ENCODE measurements at places on chromosomes 7 and 10.

GRCh38 chr7:155953781-155954549 is 141.7 kb upstream of the SHH start:
- no peak for DNase-seq

DNA sequence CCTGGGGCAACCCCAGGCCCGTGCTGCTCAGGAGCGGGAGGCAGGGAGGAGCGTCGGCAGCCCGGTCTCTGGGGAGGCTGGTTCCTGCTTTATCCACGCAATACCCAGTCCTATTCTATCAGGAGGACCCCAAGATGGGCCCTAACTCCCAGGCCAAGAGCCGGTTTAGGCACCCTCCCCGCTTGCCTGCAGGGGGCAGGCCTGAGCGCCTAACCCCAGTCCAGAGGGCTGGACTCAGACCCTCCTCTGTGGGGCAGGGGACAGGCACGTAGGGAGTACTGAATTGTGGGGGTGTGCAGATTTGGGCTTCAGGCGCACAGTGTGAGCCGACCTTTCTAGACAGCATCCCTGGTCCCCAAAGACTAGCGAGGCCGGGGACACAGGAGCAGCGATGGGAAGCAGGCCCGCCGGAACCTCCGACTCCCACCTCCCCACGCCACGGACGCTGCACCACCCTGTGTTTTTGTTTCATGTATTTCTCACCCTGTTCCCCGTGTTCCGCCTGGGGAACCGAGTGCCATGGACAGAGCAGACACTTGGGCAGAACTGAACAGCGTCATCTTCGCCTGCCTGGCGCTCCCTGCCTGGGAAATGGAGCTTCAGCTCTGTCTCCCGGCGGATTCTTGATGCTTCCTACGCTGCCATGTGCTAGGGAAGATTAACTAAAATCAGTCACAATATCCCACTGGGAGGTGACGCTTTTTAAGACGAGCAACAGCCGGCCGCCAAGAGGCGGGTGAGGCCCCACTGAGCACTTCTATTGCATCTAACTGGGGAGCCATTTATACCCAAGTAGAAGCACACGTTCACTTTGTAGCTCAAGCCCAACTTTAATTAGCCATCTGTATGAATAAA is 5.3 kb downstream of the NUDT1 start:
- peak; percentile 58 for DNase-seq

DNA sequence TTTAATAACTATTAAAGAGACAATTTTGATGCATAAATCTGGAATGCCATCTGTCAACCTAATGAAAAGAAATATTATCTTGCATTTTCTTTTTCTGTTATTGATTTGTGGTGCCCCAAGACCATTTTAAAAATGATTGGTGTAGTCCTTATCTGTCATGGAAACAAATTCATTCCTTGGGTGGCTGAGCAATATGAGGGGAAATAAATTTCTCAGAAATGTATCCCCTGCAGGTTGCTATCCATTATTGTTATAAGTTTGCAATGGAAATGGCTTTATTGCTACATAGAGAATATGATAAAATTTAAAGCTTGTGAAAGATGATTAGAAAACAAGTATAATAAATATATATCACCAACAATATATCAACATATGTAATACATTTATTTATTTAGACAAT is 607.0 kb downstream of the DNAJB9 start:
- no peak for DNase-seq

GRCh38 chr7:135353832-135354231 is 120.2 kb downstream of the STRA8 start:
- DNase-seq, result no peak

GRCh38 chr10:110544958-110545537 is 22.4 kb upstream of the SMC3 start:
- DNase-seq, result no peak

- peak; percentile 28 for DNase-seq
These were observed 11.3 kb downstream of the GPRIN2 start for GRCh38 chr10:46544989-46545791.

DNA sequence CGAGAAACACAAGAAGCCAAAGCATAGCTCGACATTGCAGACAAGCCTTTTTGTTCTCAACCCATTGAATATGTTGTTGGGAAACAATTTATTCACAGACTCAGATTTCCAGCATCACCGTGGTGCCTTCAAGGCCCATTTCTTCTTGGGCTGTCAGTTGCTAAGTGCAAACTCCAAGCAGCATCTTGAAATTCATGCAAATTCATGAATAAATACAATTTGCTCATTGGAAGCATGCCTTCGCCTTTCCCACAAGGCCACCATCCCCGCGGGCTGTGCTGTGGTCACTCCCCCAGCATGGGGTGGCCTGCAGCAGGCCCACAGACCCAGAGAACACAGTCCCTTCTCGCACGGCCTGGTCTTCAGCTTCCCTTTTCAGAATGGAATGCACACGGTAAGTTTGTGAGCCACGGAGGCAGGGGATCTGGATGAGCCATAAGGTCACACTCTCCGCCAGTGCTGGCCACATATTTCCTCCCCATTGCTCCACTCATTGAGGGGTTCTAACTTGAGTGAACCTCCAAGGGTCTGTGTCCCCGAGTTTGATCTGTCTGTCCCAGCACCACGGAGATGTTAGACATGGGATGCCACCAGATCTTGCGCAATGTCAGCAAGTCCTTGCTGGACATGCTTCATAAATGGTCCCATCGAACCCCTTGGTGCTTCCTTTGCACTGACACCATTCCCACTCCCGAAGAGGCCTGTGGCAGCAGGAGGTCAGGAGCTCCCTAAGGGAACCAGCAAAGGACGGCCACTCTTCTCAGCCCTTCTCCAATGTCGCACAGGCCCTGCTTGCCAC is 109.5 kb downstream of the GFRA1 start:
- DNase-seq, result no peak

DNA sequence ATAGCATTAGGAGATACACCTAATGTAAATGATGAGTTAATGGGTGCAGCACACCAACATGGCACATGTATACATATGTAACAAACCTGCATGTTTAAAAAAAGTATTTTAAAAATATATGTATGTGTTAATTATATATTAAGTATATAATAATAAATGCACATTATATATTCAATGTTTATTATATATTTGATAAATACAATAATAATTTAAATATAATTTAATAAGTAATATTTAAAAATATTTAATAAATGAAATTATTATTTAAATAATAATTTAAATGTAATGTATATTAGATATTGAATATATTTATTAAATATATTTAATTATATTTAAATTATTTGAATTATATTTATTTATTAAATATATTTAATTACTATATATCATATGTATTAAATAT is 661.3 kb upstream of the COBL start:
- no peak for DNase-seq

- no peak for DNase-seq
These were observed 334.0 kb downstream of the PLXNA4 start for GRCh38 chr7:132242192-132242812.

DNA sequence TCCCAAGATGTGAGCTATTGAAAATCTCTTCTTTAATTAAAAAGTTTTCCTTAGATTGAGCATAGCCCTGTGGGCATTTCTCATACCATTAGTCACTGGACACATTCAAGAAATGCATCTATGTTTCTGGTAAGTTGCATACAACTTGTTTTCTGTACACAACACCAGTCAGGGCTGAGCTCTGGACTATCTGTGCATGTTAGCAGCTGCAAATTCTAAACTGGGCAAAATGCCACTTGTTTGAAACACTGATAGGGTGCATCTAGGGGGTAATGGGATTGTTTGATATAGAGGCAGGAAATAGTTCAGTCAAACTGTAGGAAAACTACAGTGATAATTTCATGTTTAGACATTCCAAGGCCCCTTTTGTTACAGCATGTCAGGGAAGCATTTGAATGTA is 145.6 kb upstream of the NPY start:
- DNase-seq, result no peak

DNA sequence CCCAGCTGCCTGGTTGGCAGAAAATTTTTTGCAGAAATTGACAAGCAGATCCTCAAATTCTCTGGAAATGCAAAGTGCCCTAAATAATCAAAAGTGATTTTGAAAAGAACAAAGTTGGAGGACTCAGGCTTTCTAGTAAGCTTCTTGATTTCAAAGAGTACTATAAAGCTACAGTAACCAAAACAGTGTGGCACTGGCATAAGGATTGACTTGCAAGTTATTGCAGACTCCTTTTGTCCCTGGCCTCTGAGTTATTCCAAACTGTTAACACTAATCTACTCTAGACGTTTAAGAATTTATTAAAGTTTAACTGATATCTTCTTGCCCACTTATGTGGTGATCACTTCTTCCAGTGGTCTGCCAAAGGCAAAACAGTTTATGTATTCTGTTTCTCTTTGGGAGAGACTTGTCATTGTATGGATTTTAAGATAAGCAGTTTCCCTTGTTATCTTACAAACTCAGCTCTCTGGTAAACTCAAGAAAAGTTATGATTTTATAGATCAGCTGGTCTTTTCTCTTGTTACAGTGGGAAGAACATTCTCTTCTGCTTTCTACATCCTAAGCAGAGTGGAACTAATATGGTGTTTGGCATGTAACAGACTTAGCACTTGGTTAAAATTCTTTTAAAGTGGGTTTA is 41.4 kb downstream of the LOXL4 start:
- no peak for DNase-seq

GRCh38 chr10:75982611-75983369 is 551.4 kb downstream of the LRMDA start:
- no peak for DNase-seq

DNA sequence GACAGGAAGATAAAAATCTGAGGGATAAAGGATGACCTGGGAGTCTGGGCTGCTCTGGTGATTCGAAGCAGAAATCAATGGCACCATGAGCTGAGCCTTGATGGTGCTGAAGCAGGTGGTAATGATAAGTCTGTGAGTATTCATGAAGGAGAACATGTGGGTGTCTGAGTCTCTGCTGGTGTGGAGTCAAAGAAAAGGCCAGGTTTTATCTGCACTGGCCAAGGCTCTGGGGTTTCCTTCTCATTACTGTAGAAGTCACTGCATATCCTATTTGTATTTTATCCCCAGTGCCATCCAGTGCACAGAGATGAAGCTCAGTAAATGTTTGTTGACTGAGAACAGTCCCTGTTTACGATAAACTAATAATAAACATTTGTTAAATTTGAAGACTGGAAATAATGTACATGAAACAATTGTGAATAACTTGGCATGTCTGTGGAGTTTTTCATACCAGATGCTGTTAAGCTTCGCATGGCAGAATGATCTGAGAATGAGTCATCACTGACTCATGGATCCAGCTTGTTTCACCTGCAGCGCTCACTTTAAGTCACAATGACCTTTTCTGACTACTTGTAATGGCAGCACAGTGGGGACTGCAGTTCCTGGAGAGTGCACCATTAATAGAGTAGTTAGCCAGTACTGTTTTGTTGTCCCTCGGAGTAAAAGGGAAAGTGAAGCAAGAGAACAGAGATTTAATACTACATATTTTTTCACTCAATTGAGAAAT is 538.5 kb downstream of the HTR7 start:
- DNase-seq, result no peak

GRCh38 chr7:93238748-93239147 is 6.6 kb downstream of the VPS50 start:
- no peak for DNase-seq

GRCh38 chr10:74743401-74743800 is 83.0 kb upstream of the KAT6B start:
- no peak for DNase-seq

GRCh38 chr10:50577010-50577409 is 46.7 kb downstream of the SGMS1 start:
- DNase-seq, result no peak

- no peak for DNase-seq
These were observed 83.4 kb downstream of the NEURL1 start for GRCh38 chr10:103576862-103577261.

GRCh38 chr7:95716357-95717122 is 55.8 kb upstream of the DYNC1I1 start:
- no peak for DNase-seq

GRCh38 chr10:36073796-36074345 is 431.8 kb upstream of the FZD8 start:
- DNase-seq, result no peak

DNA sequence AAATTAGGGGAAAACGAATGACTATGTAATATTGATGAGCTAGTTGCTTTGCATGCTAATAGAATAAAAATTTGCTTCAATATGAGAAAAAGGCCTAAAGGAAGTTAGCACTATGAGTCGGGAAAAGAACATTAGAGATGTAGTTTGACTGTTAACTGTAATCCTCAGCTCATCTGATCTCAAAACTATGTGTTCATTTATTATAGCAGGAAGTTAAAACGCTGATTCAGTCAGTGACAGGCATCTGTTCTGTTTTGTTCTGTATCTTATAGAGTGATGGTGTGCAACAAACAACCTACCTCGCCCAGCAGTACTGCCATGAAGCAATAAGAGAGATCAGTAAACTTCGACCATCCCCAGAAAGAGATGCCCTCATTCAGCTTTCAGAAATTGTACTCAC is 48.6 kb downstream of the PDSS1 start:
- DNase-seq, result no peak

DNA sequence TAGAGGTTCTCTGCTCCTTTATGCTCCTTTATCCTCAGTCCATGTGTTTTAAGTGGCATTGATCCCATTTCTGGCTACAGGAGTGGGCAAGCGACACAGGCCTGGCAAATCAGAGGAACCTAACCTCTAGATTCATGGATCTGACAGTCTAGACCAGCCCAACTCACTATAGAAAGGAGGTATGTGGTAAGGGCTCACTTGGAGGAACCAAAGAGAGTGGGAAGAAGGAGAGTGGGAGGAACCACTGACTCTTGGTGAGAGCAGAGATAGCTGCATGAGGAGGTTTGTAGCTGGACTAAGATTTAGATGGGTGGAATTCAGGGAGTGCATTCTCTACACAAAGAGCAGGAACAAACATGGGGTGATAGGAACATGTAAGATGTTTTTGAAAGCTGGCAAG is 11.6 kb upstream of the FRAT1 start:
- DNase-seq, result no peak

DNA sequence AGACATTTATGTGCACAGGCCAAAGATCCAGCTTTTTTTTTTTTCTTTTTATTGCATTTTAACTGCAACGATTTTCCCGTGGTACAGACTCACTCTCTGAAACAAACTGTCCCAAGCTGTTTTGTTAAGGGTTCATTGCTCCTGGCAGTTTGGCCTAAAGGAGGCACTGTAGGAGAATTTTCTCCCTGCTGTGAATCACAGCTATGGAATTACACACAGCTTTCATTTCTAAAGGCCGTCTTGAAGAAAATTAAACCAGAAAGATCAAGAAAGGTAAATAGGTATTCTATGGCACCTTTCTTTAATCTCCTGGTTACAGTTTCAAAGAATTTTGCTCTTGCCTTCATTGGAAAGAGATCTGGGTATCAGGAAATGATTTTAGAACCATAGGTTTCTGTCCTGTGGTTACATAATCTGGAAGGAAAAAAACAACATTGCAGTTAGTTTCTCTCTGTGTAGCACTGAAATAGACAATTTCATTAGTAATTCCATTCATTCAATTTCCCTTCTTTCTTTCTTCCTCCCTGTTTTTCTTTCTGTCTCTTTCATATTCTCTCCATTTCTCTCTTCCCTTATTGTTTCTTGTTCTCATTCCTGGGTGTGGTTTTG is 51.2 kb downstream of the PDK4 start:
- no peak for DNase-seq

DNA sequence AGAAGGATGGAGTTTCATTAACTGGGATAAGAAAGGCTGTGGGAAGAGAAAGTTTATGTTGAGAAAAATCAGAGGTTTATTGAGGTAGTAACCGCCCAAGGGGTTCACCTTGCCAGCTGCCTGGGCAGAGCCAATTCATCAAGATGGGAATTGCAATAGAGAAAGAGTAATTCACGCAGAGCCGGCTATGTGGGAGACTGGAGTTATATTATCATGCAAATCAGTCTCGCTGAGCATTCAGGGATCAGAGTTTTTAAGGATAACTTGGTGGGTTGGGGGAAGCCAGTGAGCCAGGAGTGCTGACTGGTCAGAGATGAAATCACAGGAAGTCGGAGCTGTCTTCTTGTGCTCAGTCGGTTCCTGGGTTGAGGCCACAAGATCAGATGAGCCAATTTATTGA is 70.6 kb downstream of the MALRD1 start:
- no peak for DNase-seq
